Activated CD8-positive, alpha-beta T cell treated with anti-CD3 and anti-CD28 coated beads for 36 hours (primary cell): ENCODE measurements at places on chromosomes 4 and X. TPM values are rescaled to one million over a fixed set of nuclear protein-coding genes. Genes with fewer than 3 reads are reported as not detected.

DNA sequence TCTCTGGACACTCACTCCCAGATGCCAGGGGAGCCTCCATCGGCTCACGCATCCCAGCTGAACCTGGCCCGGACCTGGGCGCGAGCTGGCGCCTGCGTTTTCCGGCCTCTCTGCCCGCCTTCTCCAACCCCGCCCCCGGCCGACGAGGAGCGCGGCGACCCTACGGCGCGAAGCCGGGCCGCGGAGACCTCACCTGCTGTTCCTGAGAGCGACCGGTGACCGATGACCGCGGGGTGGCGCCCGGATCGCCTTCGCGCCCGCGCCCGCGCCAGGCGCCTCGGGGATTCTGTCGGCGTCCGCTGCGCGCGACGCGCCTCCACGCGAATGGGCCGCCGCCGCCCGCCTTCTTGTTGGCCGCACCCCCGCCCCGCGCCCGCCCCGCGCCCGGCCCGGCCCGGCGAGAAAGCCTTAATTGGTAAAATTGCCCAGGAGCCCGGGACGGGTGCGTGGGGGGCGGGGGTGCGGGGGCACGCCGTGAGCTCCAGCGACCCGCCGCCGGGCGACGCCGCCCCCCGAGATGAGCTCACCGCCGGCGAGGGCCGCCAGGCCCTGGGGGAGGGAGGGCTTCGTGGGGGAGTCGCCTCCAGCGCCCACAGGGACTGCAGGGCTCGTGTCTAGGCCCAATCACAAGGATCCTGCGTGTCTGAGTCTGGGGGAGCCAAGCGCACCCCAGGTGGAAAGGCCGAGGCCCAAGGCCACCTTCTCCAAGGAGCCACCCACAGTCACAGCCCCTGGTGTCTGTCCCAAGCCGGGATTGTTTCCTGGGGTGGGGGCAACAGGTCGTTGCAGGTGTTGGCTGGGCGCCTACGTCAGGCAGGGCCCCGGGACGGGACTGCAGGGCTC lies at the start of gene FLNA:
TSS of gene FLNA (minus strand) at position 322 of the 843 bp plus-strand sequence. CDS start 3,389 bp downstream, outside the sequence.
- DNase-seq = peak; percentile 31

GRCh38 chr4:168979338-168979737 lies 30.7 kb downstream of the CBR4 start:
- no peak for DNase-seq

Gene GAGE10
- total RNA-seq = not detected

GRCh38 chr4:182022909-182023308 lies 220.3 kb upstream of the TENM3 start:
- no peak for DNase-seq

GRCh38 chr4:188534297-188534696 lies 395.1 kb downstream of the TRIML1 start:
- no peak for DNase-seq

DNA sequence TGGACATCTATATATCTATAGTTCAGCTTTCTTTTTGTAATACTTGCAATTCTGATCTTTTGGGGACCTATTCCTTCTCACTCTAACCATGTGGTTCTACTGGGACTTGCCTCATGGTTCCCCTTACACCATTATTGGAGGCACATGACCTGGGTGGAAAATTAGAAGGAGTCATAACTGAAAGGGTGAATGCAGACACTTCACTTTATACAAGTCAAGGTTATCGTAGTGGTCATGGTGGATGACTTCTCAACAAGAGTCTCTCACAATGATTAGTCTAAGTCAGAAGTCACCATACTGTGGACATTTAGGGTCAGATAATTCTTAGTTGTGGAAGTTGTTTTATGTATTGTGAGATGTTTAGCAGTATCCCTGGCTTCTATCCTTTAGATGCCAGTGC lies 10.5 kb upstream of the EIF4E start:
- no peak for DNase-seq

DNA sequence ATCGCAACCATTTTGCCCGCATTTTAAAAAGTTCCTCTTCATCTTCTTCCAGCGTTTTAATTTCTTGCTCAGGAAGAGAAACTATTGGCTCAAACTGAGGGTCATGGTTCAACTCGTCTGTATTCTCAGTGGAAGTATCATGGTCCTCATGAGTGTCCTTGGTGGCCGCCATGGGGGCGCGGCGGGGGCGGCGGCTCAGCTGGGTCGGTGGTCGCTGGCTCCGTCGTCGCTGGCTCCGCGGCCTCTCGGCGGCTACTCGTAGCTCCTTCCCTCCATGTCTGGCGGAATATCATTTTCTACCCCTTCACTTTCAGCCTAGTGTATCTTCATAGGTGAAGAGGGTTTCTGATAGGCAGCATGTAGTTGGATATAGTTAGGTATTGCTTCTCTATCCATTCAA lies 492.0 kb upstream of the MAGEB18 start:
- DNase-seq = no peak

- DNase-seq = no peak
These were observed 195.4 kb downstream of the SOWAHB start for GRCh38 chr4:76702440-76703122.

DNA sequence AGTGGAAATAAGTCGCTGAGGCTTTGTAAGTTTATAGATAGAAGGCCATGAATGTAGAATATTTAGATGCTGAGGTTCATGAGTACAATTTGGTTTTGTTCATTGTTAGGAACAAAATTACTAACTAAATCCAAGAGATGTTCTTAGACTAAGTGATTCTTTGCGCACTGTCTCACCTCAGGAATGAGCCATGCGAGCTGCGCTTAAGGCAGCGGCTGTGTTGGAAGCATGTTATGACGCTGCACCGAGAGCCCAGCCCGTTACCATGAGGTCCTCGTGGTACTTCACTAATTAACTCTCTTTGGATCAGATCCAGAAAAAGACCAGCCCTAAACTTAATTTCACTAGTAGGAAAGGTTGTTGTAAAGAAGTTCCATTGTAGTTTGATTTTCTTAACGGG lies 166.2 kb downstream of the RAPGEF2 start:
- DNase-seq = no peak

Gene MTNR1A
- not detected for total RNA-seq

GRCh38 chrX:16113978-16114565 lies 9.3 kb upstream of the GRPR start:
- DNase-seq = no peak

DNA sequence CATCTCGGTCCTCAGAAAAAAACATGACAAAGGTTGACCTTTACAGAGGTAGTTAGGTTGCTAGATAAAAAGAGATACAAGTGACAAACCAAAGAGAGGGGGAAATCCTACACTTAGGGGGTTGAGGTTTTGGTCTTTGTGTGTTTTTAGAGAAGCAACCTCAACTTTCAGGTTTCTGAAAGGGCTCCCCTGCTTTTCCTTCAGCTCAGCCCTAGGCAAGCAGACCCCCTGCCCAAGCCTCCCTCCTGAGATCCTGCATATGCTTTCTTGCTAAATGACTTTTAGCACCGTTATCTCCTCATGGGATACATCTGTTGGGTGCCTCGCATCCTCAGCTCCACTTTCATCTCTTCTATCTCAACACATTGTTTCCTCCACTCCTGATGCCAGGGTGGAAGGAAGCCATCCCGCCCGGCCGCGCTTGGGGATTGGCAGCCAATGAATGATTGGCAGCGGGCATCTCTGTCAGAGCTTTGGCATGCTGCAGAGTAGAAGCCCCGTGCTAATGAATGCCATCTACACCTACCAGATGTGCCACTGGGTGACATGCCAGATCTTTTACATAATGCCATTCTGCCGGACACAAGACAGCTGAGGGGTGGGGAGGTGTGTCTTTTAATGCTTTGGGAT lies 15.0 kb upstream of the PRDM8 start:
- DNase-seq = peak; percentile 62

DNA sequence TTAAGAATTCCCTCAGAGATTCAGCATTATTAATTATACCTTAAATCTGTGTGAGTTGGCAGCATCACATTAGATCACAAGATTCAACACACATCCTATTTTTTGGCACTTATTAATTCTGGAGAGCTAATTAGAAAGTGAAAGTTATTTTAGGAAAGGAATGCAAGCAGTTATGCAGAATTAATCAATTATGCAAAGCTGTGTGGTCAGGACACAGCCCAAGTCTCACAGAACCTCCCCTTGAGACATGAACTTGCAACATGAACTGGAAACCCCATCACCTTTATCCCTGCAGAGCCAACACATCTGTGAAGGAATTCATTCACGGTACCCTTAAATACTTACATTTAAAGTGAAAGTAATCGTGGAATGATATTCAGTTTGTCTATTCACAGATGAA lies 80.5 kb downstream of the TSPAN5 start:
- no peak for DNase-seq

DNA sequence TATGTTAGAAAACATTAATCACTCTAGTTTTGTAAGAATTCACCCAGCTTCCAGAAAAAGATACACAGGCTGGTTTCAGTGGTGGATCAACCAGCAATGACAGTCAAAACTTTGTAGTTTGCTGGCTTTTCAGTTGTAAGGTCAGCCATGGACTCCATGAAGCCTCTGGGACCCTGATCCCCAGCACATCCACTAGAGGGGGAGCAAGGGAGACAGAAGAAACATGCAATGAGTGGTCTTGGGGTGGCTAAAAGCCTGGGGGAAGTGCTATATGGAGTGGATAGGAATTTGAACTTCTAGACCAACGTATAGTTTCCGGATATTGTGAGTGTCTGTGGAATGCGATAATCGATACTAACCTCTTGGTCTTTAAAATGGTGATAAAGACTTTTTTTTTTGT lies 72.7 kb downstream of the AFF2 start:
- DNase-seq = no peak

Gene BCLAF3
- total RNA-seq = 2.9 TPM

Gene CYBB
- total RNA-seq = 0.07 TPM

Gene FRMPD3
- total RNA-seq = not detected

DNA sequence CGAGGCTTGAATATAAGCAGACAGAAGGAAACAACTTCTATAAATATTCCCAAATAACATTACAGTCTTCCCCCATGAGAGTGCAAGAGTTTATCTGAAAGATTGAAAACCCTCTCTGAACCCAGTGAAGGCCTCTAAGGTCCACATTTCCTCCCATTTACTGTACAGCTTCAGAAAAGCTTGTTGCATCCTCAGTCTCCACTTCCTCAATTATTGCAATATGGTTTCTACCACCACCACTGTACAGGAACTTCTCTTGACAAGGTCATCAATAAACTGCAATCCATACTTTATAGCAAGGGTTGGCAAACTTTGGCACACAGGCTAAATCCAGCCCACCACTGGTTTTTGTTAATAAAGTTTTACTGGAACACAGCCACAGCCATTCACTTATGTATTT lies 239.0 kb downstream of the THOC2 start:
- no peak for DNase-seq

- DNase-seq = no peak
These were observed 43.6 kb downstream of the STARD8 start for GRCh38 chrX:68690936-68691501.

Gene ABCB7
- 52.0 TPM for total RNA-seq

GRCh38 chr4:109925396-109925795 lies 12.7 kb downstream of the EGF start:
- DNase-seq = no peak

Gene SPP1
- not detected for total RNA-seq

DNA sequence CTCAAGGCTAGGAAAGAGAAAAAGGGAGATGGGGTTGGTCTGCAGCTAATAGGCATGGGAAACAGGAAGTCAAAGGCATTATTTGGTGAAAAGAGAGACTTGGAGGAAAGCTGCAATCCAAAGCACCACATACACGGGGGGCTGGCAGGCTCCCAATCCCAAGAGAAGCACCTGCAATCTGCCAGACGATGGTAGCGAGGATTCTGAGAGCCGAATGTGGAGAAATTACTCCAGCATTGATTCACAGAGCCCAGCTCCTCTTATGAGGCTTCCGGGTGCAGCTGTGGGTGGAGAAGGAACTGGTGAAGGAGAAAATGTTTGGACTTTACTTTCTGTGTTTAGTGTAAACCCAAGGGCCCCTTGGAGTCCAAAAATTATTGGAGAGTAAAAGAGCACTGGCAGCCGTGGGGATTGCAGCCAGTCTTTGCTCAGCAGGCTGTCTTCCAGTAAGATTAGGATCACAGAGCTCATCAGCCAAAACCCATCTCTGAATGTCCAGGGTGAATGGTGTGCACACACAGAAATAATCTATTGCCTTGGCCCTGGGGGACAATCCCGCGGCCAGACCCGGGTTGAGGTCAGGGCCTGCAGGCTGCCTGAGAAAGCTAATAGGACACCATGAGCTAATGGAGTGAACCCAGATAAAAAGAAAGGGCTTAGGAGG lies 197.6 kb downstream of the KIT start:
- no peak for DNase-seq

DNA sequence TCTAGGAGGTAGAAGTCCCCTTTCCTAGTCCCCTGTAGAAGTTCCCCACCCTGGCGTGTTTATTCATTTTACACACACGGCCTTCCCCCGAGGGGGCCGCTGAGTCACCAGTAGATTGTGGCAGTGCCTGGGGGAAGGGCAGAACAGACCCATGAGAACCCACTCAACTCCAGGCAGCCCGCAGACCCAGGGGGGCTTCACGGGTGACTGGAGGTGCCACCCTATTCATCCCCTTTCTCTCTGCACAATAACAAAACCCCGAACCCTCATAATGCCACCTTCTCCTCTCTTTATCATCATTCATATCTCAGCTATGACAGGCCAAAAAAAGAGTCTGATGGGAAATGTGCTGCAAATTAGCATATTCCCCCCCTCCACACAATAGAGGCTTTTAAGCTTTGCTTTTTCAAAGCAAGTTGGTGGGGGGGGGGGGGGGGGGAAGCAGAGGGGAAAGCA lies 20.4 kb upstream of the GPM6B start:
- DNase-seq = no peak

Gene TMPRSS11F
- total RNA-seq = not detected

Gene TMEM131L
- 52.4 TPM for total RNA-seq

- DNase-seq = no peak
These were observed 60.5 kb upstream of the PGRMC2 start for GRCh38 chr4:128347930-128348660.

Gene SLC9B1
- total RNA-seq = 2.4 TPM

Gene STS
- total RNA-seq = 0.50 TPM

DNA sequence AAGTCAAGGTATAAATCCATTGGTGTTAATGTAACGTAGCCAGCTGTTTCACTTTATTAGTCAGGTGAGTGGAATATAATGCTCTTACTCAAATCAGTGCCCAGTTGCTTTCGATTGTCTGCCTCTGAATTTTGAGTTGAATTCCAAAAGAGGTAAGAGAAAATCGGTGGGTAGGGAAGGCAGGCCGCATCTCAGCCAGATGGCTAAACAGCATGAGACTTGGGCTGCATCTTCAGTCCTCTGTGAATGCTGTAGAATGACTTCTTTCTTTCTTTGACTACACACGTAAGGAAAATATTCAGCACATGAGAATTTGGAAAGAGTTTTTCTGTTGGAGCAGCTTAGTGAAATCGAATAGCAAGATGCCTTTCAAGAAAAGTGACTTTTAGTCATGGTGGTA lies 49.5 kb downstream of the TSPAN7 start:
- no peak for DNase-seq

DNA sequence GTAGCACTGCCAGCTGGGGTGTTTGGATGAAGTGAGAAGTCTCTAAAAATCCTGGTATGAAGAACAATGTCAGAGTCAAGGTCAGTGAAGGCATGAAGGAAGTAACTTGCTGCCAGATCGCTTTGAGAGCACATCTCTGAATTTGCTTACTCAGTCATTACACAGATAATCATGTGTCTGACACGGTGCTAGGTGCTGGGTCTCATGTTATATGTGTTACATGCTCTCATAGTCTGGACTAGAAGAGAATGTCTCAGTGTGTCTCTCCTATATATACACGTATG lies 337.9 kb downstream of the ARHGAP10 start:
- DNase-seq = no peak

Gene VEGFD
- total RNA-seq = not detected
